Renal cortex interstitium (tissue), 15 donors: ENCODE measurements at places on chromosomes 3 and 15. TPM values are rescaled to one million over a fixed set of nuclear protein-coding genes. Genes with fewer than 3 reads are reported as not detected.
A peak's percentile ranks its signal among the peaks of the same experiment; 100 is the strongest.

- DNase-seq: no peak
Observed at GRCh38 chr3:108085810-108086350, 5.0 kb downstream of the CD47 start.

DNA sequence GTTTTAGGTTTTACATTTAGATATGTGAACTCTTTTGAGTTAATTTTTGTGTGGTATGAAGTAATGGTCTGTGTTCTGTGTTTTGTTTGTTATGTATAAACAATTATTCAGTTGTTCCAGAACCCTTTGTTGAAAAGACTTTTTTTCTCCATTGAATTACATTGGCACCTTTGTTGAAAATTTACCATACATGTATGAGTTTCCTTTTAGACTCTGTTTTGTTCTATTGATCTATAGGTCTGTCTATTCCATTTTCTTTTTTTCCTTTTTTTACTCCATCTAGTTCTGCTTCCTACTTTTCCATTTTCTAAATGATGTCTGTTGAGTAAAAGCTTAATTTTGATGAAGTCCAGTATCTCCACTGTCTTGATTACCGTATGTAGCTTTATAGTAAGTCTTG is 31.4 kb downstream of the ARIH2 start:
- DNase-seq: no peak

GRCh38 chr15:44532689-44533088 is 4.3 kb upstream of the EIF3J start:
- DNase-seq: no peak

GRCh38 chr15:83380059-83380458 is 67.1 kb upstream of the SH3GL3 start:
- DNase-seq: no peak

DNA sequence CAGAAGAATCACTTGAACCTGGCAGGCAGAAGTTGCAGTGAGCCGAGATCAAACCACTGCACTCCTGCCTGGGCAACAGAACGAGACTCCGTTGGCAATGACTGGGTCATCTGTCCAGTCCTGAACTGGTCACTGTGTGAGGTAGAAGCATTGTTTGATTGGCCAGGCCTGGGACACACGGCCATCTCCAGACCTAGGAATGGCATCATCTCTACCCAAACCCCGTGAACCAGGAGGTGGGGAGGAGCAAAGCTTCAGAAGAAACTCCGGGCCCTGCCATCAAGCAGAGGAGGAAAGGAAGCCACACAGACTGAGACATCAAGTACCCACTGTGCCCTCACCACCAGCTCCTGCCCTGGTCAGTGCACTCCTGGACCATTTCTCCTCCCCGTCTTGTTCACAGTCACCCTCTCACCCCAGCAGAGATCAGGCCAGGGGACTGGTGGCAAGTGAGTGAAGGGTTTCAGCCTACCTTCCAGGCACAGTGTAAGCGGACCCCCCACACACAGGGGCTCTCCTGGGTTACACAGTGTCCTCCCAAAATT is 31.6 kb downstream of the GOLGA6L2 start:
- DNase-seq: no peak

GRCh38 chr15:75843678-75844581 is 683 bp downstream of the UBE2Q2 start:
- peak; percentile 33 for DNase-seq

- no peak for DNase-seq
Observed at GRCh38 chr15:86355361-86355760, 275.7 kb downstream of the AGBL1 start.

DNA sequence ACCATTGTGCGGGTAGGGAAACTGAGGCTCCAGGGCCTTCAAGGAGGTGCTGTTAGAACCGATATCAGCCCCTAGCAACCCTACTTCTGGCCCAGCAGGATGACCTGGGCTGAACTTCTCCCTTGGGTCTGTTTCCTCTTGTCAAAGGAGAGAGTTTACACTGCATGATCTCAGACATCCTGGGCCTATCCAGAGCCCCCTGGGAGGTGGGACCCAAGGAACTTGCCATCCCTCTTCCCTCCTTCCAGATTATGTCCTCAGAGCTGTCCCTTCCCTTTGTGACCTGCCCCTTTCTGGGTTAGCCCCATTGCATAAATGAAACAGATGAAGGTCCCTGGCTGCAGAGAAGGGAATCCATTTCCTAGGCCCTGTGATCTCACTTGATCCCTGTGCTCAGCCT is 12.3 kb upstream of the DNAH1 start:
- DNase-seq: no peak

DNA sequence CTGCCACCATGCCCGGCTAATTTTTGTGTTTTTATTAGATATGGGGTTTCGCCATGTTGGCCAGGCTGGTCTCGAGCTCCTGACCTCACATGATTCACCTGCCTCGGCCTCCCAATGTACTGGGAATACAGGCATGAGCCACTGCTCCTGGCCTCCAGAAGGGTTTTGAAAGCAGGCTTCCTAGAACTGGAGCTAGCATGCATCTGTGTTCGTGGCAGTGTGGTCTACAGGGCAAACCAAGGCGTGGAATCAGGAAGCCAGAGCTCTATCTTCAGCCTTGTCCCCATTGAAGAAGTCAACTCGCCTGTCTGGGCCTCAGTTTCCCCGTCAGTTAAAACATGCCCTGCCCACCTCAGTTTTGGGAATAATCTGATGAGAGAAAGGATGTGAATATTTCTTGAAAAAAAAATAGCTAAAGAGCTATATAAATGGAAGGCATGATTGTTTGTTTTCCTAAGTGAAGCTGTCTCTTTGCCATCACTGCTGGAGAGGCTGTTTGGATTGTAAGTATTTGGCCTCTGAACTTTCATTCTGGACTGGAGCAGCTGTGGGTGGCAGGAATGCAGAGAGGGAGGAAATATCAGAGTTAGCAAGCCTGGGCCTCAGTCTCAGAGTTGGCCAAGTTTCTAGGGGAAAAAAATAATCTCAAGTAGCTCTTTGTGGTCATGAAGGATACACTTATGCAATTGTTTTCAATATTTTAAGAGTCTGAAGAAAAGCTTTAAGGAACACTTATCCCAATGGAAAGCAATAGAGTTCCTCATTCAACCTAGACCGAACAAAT is 36.5 kb upstream of the UACA start:
- no peak for DNase-seq

GRCh38 chr15:58171476-58172061 is 33.4 kb downstream of the AQP9 start:
- no peak for DNase-seq

GRCh38 chr3:48650723-48651122 is 12.0 kb downstream of the CELSR3 start:
- no peak for DNase-seq

- DNase-seq: no peak
Observed at GRCh38 chr3:126750756-126751121, 46.7 kb downstream of the CHCHD6 start.

- no peak for DNase-seq
Observed at GRCh38 chr15:65084500-65085206, 8.1 kb downstream of the KBTBD13 start.

GRCh38 chr3:119582178-119582577 is 2.9 kb downstream of the ADPRH start:
- no peak for DNase-seq

GRCh38 chr3:139935866-139936817 is 1.2 kb downstream of the CLSTN2 start:
- peak; percentile 50 for DNase-seq

- DNase-seq: no peak
Observed at GRCh38 chr15:53611145-53611920, 148.1 kb downstream of the WDR72 start.

GRCh38 chr3:119042162-119042561 is 7.5 kb upstream of the IGSF11 start:
- DNase-seq: no peak

- DNase-seq: no peak
Observed at GRCh38 chr15:29131840-29132420, 137.7 kb downstream of the NSMCE3 start.

DNA sequence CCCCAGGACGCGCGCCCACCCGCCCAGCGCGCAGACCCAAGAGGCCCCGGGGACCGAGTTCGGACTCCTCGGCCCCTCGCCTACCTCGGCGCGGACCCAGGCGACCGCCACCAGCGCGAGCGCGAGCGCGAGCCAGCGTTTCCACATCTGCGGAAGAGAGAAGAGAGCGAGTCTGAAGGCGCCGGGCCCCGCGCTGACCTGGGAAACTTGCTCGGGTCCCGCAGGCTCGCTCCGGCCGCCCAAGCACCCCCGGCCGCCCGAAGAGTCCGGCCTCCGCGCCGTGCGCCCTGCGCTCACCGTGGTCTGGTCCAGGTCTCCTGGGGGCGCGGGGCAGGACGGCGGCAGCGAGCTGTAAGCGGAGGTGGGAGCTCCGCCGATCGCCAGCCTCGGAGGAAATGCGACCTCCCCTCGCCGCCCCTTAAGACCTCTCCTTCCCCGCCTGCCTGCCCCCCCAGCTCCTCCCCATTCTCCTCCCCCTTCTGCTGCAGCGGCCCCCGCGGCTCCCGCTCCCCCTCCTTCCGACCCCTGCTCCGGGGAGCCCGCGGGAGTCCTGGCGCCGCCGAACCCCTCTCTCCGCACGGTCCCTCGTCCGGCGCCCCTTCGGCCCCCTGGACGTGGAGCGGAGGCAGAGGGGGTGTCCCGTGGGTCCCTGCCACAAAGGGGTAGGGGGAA is at the start of gene FSTL1:
FSTL1 (minus strand) TSS at position 393 of the 672 bp plus-strand sequence; CDS start at position 147, 246 bp downstream.
- peak; percentile 41 for DNase-seq

DNA sequence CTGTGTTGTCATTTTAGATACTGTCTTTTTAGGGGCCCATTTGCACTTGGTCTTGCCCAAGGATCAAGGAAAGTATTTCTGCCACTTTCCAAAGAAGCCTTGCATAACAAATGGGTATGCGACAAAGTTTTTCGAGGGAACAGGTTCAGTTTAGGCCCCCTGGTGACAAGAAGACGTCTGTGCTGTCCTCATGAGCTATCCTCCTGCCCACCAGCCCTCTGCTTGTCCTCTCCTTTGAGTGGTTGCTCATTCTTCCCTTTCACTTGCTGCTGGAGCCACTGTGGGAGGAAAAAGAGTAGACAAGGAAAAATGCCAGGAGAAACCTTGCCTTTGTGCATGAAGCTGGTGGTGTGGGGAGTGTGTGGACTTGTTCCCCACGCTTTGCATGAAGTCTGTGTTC is 171.9 kb downstream of the CACNA2D3 start:
- DNase-seq: no peak

DNA sequence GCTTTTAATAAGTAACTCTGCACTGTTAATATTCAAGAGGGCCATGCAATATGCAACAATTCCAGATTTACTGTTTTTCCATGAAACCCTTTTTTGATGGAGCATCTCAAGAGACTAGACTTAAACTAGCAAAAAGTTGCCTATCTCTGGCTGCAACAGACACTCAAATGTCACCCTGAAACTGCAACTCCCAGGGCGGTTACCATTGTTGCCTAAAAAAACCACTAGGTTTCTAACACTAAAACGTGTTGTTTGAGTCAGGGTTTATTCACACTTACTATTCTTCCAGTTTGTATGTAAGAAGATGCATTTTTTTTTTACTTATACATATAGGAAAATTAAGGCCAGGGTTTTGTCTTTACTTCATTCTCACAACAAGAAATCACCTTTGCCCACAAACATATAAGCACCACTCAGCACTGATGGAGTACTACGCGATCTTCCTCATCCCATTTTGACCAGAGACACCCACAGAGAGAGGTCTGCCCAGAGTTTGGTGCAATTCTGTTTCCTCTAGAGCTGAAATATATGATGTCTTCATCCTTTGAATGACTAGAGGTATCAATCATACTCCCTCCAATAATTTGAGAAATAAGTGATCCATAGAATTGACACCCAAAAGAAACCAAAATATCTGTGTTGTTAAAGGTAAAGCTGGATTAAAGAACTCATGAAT is 124.0 kb upstream of the SNTN start:
- no peak for DNase-seq

DNA sequence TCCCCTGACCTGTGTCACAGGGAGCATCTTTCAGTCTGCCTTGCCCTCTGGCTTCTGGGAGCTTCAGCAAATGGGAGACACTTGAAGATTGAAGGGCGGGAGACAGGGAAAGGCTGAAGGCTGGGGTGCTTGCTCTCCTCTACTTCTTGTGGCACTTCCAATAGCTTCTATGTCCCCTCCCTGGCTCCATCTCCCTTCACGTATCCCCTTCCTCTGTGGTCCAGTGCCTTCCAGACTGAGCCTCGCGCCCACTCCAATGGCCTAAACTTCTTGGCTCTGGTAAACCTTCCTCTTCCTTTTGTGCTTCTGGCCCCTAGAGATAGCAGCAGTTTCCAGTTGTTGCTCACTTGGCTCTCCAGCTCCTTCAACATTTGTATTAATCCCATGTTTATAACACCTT is 69.8 kb upstream of the TOPAZ1 start:
- DNase-seq: no peak

The CPN2 gene
- polyA plus RNA-seq: 0.51 TPM

The CCDC54 gene
- 0.11 TPM for polyA plus RNA-seq

The RHCG gene
- polyA plus RNA-seq: 2.0 TPM

The RGMA gene
- 12.2 TPM for polyA plus RNA-seq

The BAHD1 gene
- 20.6 TPM for polyA plus RNA-seq

The CHRNA7 gene
- 31.5 TPM for polyA plus RNA-seq

The HCLS1 gene
- polyA plus RNA-seq: 8.2 TPM

The KBTBD13 gene
- 0.05 TPM for polyA plus RNA-seq

The CX3CR1 gene
- 1.7 TPM for polyA plus RNA-seq

The DOCK3 gene
- 1.4 TPM for polyA plus RNA-seq

The ALDH1A3 gene
- 5.9 TPM for polyA plus RNA-seq

The ACAN gene
- polyA plus RNA-seq: 4.1 TPM

The LMAN1L gene
- not detected for polyA plus RNA-seq

The CCR8 gene
- polyA plus RNA-seq: not detected

The FBXW12 gene
- 0.50 TPM for polyA plus RNA-seq
